LHCN-M2 (cell line): ENCODE measurements at places on chromosomes 4 and X. TPM values are rescaled to one million over a fixed set of nuclear protein-coding genes. Genes with fewer than 3 reads are reported as not detected.

GRCh38 chr4:80811406-80811805, 219.1 kb upstream of the BMP3 start:
- no peak for DNase-seq

GRCh38 chr4:1187182-1187581, 14.8 kb upstream of the SPON2 start:
- no peak for DNase-seq

GRCh38 chr4:152160225-152160800, 375.6 kb downstream of the FBXW7 start:
- DNase-seq, result no peak

DNA sequence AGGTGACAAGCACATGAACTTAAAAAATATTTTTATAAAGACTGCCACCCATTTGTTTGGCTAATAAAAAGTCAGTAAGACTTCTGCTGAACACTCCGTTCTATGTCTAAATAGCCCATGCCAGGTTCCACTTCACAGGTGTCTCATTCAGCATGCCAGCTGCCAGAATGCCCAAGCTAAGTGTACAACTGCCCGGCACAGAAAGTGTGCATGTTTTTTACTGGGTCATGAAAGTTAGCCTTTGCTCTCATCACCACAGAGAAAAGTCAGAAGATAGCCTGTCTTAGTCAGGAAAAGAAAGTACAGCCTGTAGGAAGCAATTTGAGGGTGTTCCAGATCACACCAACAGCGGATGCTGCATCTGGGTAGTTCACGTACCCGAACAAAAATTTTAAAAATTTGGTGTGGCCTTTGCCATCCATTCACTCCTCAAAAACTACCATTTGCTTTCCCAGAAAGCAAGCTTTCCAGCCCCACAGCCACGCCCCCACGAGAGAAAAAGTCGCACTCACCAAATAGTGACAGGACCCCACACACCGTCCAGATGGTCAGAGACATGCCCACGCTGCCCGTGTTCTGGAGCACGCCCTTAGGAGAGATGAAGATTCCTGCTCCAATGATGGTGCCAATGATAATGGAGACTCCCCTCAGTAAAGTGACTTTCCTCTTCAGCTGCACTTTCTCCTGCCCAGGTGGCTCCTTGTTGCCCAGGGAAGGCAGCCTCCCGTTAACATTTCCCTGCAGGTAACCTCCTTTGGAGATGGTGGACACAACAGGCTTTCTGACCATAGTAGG, 671 bp downstream of the SLC7A11 start:
- peak; percentile 31 for DNase-seq

- no peak for DNase-seq
These were observed 1253.7 kb downstream of the TECRL start for GRCh38 chr4:63155561-63155960.

GRCh38 chrX:27380163-27380845, 82.8 kb downstream of the PPP4R3C start:
- DNase-seq, result no peak

Gene BEND2
- not detected in 2 replicates for total RNA-seq

Gene UVSSA
- 6.3 and 11.1 TPM in 2 replicates for total RNA-seq

Gene IL2
- not detected in 2 replicates for total RNA-seq
